Stimulated activated CD8-positive, alpha-beta memory T cell treated with anti-CD3 and anti-CD28 coated beads, Interleukin-15, amount 100 ng/mL, for 24 hours (primary cell): ENCODE measurements at places on chromosomes 7 and 10.

DNA sequence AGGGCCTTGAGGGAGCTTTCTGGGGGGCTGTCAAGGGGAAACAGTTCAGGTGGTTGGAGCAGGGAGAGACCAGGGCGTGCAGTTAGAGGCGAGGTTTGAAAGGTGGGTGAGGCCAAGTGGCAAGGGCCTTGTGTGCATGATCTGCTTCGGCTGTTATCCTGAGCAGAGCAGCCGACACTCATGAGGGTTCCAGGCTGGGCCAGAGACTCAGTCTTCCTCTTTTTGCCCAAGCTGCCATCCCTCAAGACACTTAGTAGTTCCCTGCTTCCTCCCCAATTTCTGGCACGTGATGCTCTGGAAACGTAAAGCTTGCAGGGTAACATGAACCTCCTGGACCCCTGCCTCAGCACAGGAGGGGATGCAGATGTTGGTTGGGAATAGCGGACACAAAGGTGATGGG is 44.1 kb downstream of the KLRG2 start:
- DNase-seq = no peak

DNA sequence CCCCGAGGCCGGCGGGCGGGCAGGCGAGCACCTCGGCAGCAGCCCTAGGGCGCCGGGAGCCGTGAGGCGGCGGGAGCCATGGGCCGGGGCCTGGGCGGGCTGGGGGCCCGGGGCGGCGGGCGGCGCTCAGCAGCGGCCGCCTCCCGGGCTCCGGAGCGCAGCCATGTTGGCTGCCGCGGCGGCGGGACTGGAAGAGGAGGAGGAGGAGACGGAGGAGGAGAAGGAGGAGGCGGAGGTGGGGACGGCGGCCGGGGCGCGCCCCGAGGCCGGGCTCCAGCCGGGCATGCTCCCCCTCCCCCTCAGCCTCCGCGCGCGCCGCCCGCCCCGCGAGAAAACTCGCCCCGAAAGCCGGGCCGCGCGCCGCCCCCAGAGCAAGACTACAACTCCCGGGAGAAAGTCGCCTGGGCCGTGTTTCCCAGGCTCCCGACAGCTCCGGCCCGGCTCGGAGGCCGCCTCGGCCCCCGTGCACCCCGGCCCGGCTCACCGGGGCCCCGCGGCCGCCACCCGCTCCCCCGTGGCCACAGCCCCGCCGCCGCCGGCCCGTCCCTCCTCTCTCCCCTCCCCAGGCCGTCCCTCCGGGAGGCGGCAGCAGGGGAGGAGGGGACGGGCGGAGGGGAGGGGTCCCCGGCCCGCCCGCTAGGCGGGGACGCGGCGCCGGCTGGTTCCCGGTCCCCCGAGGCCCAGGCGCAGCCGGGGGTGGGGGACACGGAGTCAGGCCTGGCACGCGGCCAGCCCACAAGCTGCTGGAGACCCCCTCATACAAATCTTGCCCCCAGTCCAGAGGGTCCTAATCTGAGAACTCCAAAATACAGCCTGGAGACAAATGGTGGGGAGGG is at the start of gene DLG5:
Gene DLG5 (minus strand): TSS at position 190 of the 836 bp plus-strand sequence. CDS start 235 bp downstream, outside the sequence.
- no peak for DNase-seq

DNA sequence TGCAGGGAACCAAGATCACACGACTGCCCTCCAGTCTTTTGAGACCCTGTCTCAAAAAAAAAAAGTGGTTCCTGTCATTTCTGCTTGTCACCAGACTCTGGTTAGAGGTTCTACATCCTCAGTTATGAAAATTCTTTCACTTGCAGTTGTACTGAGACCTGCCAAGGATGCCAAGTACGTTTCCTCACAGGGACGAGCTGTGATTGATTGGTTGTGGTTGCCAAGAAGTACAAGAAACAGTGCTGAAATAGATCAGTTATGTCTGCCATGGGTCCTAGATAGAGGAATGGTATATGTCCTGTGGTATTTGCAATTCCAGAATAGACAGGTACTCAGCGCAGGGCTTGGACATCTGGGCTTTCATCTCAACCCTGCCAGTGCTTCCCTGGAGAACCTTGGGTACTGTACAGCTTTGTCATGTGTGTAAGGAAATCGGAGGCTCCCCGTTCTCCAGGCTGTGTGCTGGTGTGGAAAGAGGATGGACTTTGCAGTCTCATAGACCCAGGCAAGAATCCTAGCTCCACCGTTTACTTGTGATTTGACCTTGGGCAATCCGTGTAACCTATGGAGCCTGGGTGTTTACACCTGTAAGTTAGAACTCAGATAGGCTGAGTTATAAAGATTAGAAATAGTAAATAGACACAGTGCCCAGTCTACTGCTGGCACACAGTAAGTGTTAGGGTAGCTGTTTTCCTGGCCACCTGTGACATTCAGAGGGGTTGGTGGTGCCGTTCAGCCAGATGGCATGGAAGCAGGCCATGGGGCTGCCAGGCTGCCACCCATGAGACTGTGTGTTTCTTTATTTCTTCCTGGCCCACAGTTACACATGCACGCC is 53.0 kb downstream of the COL13A1 start:
- no peak for DNase-seq

DNA sequence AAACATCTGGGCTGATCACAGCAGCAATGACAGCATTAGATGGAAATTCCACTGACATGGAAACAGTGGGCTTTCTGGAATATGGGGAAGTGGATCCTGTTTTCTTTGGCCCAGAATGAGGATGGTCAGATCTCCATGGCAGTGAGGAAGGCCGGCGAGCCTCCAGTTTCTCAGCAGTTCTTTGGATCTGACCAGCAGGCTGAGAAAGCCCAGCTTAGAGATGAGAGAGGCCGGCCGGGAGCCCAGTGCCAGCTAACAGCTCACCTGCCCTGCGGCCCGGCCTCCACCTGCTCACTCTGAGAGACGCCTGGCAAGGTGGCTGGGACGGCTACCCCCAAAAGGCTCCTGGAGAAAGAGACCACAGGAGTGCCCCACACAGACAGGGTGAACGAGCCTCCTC is 24.2 kb downstream of the GPER1 start:
- no peak for DNase-seq
